Upper lobe of right lung (tissue), 1 donor: ENCODE measurements at places on chromosomes 16 and 17.
A peak's percentile ranks its signal among the peaks of the same experiment; 100 is the strongest.

- peak; percentile 78 for DNase-seq
These were observed 5.8 kb downstream of the ZG16B start for GRCh38 chr16:2835638-2836493.

DNA sequence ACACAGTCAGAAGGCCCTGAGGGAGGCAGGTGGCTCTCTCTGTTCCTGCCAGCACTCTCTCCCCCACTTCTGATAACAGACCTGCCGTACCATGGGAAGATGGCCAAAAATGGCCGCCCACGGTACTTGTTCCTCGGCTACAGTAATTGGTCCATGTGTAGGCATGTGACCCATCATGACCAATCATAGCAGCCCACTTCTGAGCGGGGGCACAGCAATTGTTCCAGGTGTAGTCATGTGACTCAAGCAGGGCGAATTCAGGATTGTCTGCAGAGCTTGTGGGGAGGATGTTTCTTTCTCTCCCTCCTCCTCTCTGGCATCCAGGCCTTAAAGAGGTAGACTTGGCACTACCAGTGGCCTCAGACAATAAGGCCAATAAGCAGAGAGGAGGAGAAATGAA is 250.4 kb downstream of the MRTFB start:
- no peak for DNase-seq

DNA sequence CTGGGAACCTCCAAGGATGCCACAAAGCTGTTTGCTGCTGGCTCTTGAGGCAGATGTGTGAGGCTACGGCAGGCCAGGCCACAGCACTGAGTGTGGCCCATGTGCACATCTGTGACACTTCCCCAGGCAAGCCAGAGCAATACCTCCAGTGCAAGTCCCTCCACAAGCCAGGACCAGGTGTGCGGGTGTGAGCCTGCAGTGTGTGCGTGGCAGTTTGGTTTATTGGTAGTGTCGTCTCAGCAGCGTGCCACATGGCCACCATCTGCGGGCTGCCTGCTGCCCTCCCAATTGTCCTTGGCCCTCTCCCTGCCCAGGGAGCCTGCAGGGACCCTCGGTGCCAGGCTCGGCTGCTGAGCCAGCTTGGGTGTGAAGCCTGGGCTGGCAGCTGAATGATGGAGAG is 9.9 kb upstream of the SREBF1 start:
- DNase-seq = no peak

DNA sequence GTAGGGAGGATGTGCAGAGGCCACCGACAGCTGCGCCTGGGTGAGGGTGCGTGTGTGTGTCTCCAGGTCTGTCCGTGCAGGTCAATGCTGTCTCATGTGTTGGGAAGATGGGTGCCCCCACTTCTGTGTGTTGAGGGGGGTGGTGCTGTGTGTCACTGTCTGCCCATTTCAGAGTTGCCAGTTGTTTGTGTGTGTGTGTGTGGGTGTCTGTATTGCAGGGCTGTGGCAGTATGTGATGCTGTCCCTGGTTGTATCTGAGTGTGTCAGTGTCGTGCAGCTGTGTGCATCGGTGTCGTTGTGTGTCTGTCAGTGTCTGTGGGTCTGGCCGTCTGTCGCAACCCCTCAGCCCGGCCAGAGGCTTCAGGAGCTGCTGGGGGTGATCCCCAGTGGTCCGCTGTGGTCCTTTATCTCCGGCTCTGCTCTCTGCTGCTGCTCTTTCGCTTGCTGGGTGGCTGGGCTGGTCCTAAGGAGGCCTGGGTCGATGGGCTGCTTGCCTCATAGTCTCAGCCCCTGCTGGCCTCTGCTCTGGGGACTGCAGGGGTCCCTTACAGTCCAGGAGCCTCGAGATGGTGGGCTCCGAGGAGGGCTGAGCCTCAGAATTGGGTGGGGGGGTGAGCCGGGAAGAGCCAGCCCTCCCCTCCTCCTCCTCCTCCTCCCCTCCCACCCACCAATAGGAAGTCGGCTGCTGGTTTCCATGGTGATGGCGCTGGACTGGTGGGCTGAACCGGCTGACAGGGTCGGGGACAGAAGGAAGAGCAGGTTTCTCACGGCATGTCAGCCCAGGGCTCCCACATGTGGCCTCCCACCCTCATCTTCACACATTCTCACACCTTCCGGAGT is at the start of gene TSPOAP1:
TSPOAP1 (minus strand) TSS at position 601 of the 840 bp plus-strand sequence. CDS start 875 bp downstream, outside the sequence.
- peak; percentile 70 for DNase-seq

GRCh38 chr17:78089576-78090281 is 38.8 kb downstream of the TMC6 start:
- DNase-seq = no peak

- DNase-seq = no peak
These were observed 1.2 kb downstream of the OR1F1 start for GRCh38 chr16:3188925-3189825.

GRCh38 chr17:611202-611601 is 103.4 kb downstream of the VPS53 start:
- DNase-seq = no peak
